ENCODE measurements at places on chromosomes 3 and 15. TPM values are rescaled to one million over a fixed set of nuclear protein-coding genes. Genes with fewer than 3 reads are reported as not detected.

- no peak for DNase-seq
These were observed 806.6 kb downstream of the SQOR start for GRCh38 chr15:46441294-46442062.

Gene UCN2
- not detected for total RNA-seq

- DNase-seq, result no peak
These were observed 19.6 kb downstream of the CHRD start for GRCh38 chr3:184399410-184399809.

GRCh38 chr15:88954431-88955277 is 41.5 kb upstream of the MFGE8 start:
- DNase-seq, result no peak

Gene ZNF619
- total RNA-seq, result 14.9 TPM

Gene ABCF3
- 78.0 TPM for total RNA-seq

DNA sequence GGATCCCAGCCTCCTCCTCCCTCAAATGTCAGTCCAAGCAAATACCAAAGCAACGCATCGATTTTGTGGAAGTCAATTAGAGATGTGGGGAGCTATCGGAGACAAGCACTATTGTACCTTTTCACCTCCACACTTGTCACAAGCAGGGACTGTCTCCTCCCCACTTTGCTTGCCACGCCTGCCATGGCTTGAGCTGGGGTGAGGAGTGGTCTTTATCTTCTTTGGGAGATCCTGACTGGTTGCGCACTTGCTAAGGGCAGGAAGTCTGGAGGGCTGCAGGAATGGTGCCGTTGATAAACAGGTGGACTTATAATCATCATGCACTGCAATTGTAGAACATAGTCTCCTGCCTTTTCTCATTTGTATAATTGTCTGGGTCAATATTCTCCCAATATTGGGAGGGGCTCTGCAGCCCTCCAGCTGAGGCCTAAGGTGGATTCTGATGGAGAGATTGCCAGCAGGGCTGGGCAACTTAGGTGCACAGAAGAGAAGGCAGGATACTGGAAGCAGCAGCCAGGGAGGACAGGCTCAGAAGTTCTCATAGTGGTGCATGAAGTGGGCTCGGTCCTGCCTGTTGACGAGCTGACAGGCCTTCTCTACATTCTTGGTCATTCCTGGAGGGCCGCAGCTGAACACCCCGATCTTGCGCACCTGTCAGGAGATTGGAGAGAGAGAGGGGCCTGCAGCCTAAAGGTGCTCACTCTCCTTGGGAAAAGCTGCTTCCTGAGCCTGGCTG is 20.2 kb downstream of the DUOX2 start:
- DNase-seq, result no peak

Gene ALDH1A2
- total RNA-seq, result not detected

- DNase-seq, result no peak
These were observed 172.0 kb upstream of the CD96 start for GRCh38 chr3:111369958-111370357.

DNA sequence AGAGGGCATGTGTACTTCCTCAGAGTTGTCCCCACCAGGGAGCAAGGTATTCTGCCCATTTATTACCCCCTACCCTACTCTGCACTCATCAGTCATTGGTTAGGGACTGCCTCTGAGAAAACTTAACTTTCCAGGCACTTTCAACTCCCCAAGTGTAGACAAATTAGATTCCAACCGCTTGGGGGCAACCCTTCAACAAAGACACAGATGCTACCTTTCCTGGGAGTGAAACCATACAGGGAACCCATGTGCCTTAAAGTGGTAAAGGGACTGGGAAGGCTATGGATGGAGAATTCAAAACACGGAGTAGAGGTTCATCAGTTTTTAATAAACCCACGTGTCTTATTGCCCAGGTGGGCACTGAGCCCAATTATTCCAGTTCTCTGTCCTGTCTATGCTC is 19.4 kb upstream of the UBE2E2 start:
- DNase-seq, result no peak

Gene LPCAT4
- 23.8 TPM for total RNA-seq

Gene ITIH1
- total RNA-seq, result 0.80 TPM

Gene APH1B
- total RNA-seq, result 22.1 TPM

DNA sequence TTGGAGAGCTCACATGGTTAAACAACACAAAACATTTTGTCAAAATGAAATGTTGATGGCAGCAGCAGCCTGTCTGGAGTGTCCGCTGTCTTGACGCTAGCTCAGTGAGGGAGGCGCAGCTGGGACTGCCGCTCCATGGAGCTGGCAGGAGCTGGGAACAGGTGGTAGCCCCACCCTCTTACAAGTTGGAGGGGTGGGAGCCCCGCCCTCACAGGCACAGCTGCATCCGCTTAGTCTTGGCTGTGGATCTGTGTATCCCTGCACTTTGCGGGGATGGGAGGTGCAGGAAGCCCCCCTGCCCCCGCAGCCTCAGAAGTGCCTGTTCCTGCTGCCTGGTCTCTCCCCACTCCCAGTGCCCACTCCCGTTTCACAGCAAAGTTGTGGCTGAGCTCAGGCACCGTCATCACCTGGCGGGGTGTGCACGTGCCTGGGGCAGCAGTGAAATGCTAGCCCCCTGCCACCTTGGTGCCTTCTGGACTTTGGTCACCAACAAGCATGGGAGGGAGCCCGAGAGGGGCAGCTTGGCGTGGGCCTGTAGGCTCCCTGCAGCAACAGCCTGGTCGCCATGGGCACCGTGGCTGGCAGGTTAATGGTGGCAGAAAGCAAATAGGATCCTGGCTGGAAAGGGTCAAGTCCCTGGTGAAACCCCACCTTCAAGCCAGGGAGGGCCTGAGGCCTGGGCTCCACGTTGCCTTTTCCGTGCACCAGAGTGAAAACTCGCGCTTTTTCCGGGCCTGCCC is 53.8 kb upstream of the CADM2 start:
- no peak for DNase-seq

Gene ADCY5
- not detected for total RNA-seq

Gene SLC12A6
- total RNA-seq, result 74.4 TPM

Gene KNL1
- 5.1 TPM for total RNA-seq

DNA sequence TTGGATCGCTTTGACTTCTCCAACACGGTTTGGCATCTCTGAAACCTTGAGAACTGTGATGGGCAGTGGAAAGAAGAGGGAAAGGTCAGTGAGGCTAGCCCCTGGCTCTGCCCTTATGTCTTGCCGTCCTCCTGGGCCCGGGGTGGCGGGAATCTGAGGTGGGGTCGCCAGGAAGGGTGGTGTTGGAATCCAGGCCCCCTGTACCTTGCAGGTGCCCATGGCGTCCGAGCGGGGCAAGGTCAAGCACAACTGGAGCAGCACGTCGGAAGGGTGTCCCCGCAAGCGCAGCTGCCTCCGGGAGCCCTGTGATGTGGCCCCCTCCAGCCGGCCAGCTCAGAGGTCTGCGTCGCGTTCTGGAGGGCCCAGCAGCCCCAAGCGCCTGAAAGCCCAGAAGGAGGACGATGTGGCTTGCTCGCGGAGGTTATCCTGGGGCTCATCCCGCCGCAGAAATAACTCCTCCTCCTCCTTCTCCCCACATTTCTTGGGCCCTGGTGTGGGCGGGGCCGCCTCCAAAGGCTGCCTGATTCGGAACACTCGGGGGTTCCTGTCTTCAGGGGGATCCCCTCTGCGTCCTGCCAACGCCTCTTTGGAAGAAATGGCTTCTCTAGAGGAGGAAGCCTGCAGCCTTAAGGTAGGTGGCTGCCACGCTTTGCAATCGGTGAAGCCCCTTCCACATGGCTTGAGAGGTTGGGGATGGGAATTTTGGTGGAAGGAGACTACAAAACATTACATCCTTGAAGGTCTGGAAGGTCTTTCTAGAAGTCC is 907 bp downstream of the TATDN2 start:
- peak; percentile 26 for DNase-seq

Gene LYSMD4
- 4.7 TPM for total RNA-seq

Gene RTP1
- total RNA-seq, result not detected
